RPMI8226 (cell line): ENCODE measurements at places on chromosomes 5 and 9.

- no peak for DNase-seq
These were observed 33.1 kb upstream of the SPIN1 start for GRCh38 chr9:88355166-88355565.

- no peak for DNase-seq
These were observed 17.3 kb upstream of the DAP start for GRCh38 chr5:10778179-10778910.

DNA sequence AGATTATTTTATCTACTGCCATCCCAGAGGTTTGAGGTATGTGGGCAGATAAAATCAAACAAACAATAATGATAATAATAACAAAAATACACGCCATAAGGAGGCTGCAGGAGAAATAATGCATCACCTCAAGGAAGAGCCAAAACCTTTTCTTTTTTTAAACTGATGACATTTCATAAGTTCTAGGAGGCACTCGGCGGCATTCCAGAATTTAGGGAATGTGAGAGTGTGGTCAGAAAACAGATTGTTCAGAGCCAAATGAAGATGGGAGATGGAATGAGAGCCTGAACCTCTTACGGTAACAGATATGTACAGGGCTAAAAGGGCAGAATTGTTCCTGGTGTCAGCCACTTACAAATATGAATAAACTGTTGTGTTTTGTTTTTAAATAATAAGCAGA, 615.0 kb upstream of the CHD1 start:
- DNase-seq: no peak

GRCh38 chr9:70580606-70581195, 166.2 kb upstream of the KLF9 start:
- no peak for DNase-seq

- DNase-seq: no peak
These were observed 289.4 kb downstream of the DMAC1 start for GRCh38 chr9:7510199-7510598.

- no peak for DNase-seq
These were observed 58.1 kb upstream of the TMEM215 start for GRCh38 chr9:32725066-32725860.

- DNase-seq: no peak
These were observed 22.3 kb upstream of the OLFM1 start for GRCh38 chr9:135065151-135065550.
